ENCODE measurements at places on chromosomes 5 and 9. TPM values are rescaled to one million over a fixed set of nuclear protein-coding genes. Genes with fewer than 3 reads are reported as not detected.

Gene BBLN
- 192 TPM for polyA plus RNA-seq

Gene BAAT
- polyA plus RNA-seq = 0.15 TPM

Gene WDR70
- 27.2 TPM for polyA plus RNA-seq

Gene PHF24
- 0.09 TPM for polyA plus RNA-seq

Gene FIBCD1
- polyA plus RNA-seq = not detected

Gene PCDHGB4
- 1.0 TPM for polyA plus RNA-seq

Gene C9orf153
- not detected for polyA plus RNA-seq

Gene TRPM3
- polyA plus RNA-seq = 8.8 TPM

Gene SLC34A3
- polyA plus RNA-seq = 36.0 TPM

Gene SPINK1
- polyA plus RNA-seq = 234 TPM

Gene LCN9
- not detected for polyA plus RNA-seq

- DNase-seq = peak; percentile 90
Measured at GRCh38 chr5:173301695-173302545, 26.3 kb downstream of the STC2 start.

- DNase-seq = no peak
Measured at GRCh38 chr5:122300374-122300773, 11.7 kb upstream of the SNCAIP start.

DNA sequence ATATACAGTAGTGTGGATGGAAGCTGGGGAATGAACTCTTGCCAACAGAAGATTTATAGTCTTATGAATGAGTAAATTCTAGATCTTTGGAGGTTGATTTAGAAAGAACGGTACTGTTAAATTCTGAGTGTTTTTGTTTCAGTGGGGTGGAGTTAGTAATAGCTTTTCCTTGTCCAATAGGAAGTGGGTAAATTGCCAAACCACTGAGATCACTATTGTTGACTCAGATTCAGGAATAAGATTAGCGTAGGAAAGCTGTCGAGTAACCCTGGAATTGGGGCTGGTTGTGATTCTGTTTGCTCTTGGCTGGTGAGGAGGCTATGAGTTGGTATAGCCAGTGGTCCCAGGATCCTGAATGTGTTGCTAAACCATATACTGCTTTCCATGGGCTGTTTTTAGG lies 155.6 kb downstream of the ARHGAP26 start:
- DNase-seq = no peak

GRCh38 chr5:142200387-142200786 lies 91.8 kb downstream of the NDFIP1 start:
- no peak for DNase-seq

DNA sequence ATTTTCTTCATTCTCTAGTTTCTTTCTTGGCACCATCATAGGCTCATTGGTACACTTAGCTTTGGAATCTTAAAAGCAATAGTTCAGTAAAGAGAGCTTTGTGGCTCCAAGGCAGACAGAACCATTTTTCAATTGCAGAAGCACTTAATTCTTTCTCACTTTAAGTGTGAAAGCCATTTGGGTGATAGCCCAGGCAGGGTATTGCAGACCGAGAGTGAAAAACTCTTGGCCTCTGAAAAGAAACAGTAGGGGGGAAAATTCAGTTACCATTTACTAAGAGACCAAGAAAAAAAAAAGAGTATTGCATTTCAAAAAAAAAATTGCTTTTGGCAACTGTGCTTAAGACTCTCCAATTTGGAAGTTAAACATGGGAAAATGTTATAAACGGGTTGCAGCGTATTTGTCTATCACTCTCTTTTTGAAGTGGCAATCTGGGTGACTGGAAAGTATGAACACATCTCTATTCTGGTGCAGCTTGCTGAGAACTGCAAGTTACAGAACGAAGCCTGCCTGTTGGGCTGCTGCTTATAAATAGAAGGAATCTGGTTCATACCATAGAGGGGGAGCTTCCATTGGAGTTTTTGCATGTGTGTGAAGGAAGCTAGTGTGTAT lies 170.5 kb downstream of the TLE4 start:
- DNase-seq = no peak

GRCh38 chr9:18778846-18779245 lies 254.2 kb downstream of the SAXO1 start:
- no peak for DNase-seq

DNA sequence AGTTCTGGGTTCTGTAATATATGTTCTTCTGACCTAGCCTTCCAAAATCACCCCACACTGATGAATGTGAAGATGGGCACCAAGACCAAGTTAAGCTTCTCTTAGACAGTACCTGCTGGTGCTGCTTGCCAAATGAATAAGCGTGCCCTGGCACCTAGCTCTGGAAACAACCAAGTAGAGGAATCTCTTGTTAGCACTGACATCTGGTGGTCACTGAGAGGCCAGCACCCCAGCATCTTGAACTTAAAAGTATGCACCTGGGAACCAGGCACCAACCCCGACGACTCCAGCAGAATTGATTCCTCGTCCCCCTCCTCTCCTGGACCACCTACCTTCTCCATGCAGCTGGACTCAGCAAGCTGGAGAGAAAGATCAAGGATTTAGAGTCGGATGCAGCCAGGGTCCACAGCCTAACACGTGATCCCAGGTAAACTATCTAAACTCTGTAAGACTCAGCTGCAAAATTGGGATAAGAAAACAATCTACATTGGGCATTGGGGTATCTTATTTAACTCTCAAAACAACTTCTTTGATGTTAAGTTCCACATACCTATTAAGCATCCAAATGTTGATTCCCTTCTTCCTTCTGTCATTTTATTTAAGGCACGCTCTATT lies 89.8 kb downstream of the SLC1A3 start:
- DNase-seq = peak; percentile 70

DNA sequence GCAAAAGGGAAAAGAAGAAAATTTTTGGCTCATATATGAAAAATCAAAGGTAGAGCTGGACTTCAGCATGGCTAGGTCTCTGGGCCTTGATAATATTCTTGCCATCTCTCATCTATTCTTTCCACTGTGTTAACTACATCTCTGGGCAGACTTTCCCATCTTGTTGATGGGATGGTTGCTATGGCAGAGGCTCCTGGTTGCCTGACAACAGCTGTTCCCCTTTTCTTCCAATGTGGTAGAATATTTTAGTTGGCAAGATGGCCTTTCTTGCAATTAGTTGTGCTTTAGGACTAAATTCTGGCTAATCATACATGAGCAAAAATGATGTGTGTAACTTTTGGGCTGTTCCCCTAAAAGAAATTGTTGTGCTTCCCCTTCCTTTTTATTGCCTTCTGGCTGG lies 40.2 kb upstream of the ARAP3 start:
- no peak for DNase-seq

- peak; percentile 70 for DNase-seq
Measured at GRCh38 chr5:168728546-168729211, 149.5 kb upstream of the PANK3 start.

GRCh38 chr9:135810806-135811575 lies 96.4 kb downstream of the CAMSAP1 start:
- peak; percentile 17 for DNase-seq

DNA sequence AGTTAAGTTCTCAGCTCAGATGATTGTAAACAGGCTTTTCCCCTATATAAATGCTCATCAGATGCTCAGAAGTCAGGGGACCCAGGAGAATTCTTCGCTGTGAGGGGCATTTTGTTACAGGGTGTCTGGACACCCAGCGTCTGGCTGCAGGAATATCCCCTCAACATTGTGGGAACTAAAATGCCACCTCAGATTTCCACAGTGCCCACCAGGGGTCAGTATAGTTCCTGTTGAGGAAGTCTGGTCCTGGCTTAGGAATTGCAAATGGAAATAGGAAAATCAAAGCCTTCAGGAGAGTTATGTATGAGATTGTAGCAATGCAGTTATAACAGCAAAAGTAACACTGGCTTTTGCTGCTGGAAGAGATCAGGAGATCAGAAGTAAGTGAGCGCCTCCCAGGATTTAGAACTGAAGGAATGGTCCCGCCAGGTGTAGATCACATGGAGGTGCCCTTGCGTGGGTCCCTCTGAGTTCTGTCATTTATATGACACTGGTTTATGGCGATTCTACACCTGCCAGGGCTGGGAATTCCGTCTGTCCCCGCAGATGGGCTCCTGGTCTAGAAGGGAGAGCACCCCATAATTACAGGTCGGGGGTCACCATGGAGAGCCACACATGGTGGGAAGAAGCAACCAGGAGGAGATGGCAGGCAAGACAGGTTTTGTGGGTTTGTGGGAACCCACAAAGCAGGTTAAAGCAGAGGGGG lies 47.1 kb upstream of the CTSL start:
- DNase-seq = peak; percentile 83

GRCh38 chr5:169183576-169183975 lies 117.4 kb downstream of the SLIT3 start:
- DNase-seq = no peak

DNA sequence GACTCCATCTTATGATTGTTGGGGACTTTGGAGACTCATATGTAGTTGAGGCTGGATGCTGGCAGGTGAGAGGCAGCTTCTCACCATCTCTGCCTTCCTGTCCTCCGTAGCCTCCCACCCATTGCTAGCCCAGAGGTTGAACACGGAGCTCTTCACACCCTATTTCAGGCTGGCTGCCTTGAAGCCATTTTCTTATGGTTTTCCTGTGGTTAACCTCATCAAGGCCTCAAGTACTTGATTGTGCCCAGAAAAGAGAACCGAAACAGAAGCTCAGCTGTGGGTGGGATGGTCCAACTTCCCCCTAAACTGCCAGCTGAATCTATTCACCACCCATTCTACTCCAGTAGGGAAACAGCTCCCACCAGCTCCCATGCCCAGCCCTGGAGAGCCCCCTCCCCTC lies 102.9 kb downstream of the LIFR start:
- no peak for DNase-seq

DNA sequence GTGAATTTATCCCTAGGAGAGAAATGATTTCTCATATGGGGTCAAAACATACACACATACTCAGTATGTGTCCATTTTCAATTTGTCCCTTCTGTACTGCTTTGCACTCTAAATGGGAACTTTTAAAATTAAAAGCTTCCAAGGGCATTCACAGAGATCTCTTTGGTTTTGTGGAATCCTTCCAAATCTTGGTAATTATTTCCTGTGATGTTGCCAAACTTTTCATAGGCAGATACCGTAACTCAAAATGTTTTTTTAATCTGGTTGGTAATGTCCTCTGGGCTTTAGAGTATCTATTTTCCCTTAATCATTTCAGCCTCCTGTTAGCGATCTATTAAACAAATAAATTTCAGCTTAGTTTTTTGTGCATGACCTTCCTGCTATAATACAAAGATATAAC lies 282.4 kb downstream of the ARHGEF28 start:
- no peak for DNase-seq

DNA sequence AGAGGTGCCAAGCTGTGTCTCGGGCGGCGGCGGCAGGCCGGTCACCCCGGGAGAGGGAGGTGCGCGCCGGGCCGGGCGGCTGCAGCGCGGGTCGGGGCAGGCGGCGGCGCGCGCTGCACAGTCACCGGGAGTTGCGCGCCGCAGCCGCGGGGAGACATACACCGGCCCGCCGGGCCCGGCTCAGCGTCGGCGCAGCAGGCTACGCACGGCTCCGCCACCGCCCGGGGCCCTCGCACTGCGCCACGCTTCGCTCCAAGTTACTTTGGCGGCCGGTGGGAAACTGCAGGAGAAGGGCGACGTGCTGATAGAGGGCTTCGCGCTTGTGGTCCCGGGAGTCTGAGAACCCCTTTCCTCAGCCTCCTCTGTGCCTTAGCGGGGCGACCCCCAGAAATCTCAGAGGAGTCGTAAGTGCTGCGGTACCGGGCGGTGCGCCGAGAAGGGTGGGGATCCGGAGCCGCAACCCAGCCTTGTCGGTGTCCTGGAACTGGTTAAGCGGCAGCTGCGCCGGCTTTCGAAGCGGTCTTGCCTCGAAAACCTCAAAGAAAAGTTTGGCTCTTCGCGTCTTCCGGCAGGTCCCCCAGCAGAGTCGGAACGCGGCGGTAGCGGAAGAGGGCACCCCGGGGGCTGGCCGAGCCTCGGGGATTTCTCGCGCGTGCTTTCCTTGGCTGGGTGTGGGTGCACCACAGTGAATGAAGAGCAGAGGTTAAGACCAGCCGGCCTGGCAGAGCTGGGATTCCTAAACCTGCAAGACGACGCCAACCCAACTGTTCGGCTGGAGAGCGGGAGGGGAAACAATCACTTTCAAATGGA lies at the start of gene EFNA5:
TSS of gene EFNA5 (minus strand) at position 6 of the 810 bp plus-strand sequence.
- peak; percentile 70 for DNase-seq

GRCh38 chr5:149656576-149657182 lies 73.4 kb upstream of the PPARGC1B start:
- DNase-seq = no peak

GRCh38 chr9:77725046-77725694 lies 77.0 kb upstream of the GNA14 start:
- DNase-seq = no peak

DNA sequence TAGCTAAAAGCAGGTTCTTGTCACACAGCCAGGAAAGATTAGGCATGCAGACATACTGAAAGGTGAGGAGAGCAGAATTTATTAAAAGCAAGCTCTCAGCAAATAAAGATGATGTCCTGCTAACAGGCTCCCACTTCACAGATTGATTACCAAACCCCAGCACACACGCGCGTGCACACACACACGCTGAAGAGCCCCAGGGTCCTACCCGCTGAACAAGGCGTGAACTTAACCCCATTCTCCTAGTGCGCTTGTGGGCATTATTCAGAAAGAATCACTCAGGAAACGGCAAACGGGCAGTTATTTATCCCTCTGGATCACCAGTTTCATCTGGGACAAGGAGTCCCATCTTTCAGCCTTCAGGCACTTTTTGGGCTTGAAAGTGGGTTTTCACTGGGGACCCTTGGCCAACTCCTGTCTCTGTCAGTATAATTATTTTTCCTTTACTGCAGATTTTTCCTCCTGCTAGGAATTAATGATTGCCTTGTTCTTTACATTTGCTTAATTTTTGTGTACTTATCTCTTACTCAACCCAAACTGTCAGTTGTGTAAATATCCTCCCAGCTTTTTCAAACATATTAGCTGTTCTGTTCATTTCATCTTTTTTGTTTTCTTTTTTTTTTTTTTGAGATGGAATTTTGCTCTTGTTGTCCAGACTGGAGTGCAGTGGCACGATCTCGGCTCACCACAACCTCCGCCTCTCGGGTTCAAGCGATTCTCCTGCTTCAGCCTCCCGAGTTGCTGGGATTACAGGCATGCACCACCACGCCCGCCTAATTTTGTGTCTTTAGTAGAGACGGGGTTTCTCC lies 92.6 kb downstream of the RIC1 start:
- DNase-seq = no peak

DNA sequence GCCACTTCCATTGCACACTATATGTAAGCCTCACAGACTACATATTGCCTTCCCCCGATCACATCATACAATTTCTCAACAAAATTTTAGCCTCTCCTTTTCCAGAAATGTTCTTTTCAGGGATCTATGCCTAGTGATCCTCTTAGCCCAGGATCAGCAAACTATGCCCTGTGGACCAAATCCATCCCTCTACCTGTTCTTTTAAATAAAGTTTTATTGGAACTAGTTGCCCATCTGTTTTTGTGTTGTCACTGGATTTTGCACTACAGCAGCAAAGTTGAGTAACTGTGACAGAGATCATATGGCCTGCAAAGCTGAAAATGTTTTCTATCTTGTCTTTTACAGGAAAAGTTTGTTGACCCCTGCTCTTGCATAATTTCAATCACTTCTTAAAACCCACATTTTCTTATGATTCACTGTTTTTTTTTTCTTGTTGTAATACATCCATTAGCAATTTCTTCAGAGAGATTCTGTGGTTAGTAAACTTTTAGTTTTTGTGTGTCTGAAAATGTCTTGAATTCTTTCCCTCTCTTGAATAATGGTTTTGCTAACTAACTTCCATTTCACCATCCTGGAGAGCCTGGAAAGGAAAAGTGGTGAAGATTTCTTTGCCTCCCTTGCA lies 7.1 kb downstream of the TXNDC8 start:
- no peak for DNase-seq

All from kidney (tissue), 22 donors.